ENCODE measurements at places on chromosomes 5 and 9.

DNA sequence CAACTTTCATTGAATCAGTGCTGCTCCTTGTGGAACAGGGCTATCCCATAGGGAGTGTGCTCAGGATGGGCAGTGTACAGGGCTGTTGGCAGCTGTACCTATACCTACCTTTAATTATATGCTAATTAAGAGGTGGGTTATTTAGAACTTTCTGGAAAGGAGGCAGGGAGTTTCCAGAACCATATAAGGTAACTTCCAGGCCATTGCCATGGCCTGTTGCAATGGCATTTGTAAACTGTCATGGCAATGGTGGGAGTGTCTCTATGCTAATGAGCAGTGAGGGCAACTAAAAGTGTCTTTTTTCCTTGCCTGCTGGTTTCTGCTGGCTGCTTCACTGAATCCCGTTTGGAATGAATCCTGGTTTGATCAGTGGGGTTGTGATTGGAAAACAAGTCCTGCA lies 2.3 kb upstream of the ARHGAP26 start:
- no peak for DNase-seq

GRCh38 chr5:96335873-96336272 lies 97.2 kb downstream of the PCSK1 start:
- DNase-seq = no peak

- peak; percentile 31 for DNase-seq
Observed at GRCh38 chr9:133792721-133793470, 54.7 kb upstream of the SARDH start.

GRCh38 chr5:134103397-134103796 lies 11.1 kb upstream of the TCF7 start:
- DNase-seq = peak; percentile 60

DNA sequence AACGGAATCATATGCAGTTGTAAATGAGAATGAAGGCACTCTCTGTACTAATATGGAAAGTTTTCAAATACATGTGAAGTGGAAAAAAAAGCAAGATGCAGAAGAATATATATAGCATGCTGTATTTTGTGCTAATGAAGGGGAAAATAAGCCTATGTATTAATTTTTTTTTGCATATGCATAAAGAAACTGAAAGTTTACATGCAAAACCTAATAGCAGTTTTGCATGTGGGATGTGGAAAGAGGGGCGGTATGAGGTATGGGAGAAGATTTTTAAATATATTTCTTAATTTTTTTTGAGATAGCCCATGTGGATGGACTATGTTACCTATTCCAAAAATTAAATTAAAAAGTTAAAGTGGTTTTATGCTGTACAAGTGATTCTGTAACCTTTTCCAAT lies 83.7 kb upstream of the IL12B start:
- no peak for DNase-seq

GRCh38 chr5:41770799-41771198 lies 99.4 kb downstream of the OXCT1 start:
- no peak for DNase-seq

- no peak for DNase-seq
Observed at GRCh38 chr9:37921546-37922300, 17.8 kb upstream of the SLC25A51 start.

- no peak for DNase-seq
Observed at GRCh38 chr5:59943452-59944113, 50.1 kb upstream of the PDE4D start.

GRCh38 chr9:113927277-113927676 lies 51.2 kb downstream of the ZNF618 start:
- no peak for DNase-seq

- no peak for DNase-seq
Observed at GRCh38 chr5:83471405-83472212, at the start of gene VCAN. VCAN (plus strand) TSS chr5:83471744; CDS start chr5:83483519, 11,775 bp downstream.

GRCh38 chr5:178931846-178932760 lies 8.9 kb upstream of the ZNF454 start:
- DNase-seq = no peak

- DNase-seq = no peak
Observed at GRCh38 chr5:77973253-77973609, 197.1 kb upstream of the TBCA start.

DNA sequence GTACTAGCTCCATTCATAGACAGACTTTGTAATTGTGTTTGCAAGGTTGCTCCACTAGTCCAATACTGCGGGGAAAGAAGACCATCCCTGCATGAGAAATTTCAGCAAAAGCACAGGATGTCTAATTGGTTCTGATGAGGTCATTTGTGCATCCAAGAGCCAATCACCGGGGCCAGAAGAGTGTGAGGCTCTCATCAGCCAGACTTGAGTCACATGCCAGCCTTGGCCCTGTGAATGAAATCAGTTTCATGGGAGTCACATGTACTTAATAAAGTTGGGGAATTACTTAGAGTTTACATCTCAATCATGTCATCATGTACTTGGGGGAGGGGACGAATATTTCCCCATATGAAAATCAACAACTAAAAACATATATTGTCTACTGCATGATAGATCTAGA lies 1236.0 kb downstream of the MAT2B start:
- DNase-seq = no peak

- no peak for DNase-seq
Observed at GRCh38 chr9:129283705-129284606, 105.9 kb upstream of the IER5L start.

GRCh38 chr9:14895806-14896205 lies 14.4 kb downstream of the FREM1 start:
- DNase-seq = no peak

GRCh38 chr9:36093384-36093783 lies 43.1 kb upstream of the GLIPR2 start:
- no peak for DNase-seq

DNA sequence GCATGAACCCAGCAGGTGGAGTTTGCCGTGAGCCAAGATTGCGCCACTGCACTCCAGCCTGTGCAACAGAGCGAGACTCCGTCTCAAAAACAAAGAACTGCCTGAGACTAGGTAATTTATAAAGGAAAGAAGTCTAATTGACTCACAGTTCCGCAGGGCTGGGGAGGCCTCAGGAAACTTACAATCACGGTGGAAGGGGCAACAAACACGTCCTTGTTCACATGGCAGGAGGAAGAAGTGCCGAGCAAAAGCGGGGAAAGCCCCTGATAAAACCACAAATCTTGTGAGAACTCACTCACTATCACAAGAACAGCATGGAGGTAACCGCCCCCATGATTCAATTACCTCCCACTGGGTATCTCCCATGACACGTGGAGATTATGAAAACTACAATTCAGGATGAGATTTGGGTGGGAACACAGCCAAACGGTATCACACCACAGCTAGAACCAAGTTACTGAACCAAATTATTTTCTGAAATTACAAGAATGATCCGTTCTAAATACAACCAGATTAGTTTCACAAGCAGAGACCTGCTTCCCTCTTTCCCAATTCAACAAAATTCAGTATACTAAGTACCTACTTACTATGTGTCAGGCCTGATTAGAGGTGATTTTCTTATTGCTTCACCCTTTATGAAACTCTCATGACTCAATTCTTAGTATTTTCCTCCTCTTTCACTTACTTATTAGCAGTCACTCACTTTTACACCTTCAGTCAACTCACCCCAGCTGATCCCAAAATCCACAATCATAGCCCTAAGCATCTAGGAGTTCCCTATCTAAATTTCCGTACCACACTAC lies 8.4 kb downstream of the UBTD2 start:
- peak; percentile 62 for DNase-seq

GRCh38 chr5:180441564-180442051 lies 52.6 kb upstream of the CNOT6 start:
- no peak for DNase-seq

DNA sequence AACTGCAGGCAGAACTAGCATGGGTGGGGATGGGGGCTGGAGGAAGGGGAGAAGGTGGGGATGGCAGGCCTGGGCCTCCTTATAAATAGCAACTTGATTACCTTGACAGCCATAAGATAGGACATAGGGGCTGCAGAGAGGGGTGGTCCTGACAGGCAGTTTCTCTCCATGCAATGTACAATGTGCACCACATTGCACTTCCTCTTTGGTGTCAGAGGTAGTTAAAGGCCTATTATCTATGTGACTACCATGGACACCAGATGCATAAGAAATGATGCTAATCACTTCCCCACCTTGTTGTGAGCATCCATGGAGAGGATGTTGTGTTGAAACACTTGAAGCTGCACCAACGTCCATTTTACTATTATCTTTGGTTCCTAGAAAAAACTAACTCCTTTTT lies 20.2 kb upstream of the SUB1 start:
- no peak for DNase-seq

DNA sequence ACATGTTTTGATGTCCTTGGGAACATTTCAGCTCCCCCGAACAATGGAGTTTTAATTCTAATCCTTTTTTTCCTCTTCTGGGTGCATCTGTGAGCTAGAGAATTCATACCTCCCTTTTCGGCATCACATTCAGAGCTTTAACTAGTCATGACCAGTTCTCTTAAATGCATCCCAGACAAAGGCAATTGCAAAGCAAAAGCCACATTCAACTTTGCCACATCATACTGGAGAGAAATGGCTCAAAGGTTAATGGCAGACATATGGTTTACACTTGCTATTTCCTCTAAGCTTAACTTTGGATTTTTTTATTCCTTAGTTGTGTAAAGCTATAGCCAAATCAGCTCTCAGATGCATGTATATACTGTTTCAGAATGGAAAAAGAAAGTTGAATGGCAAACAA lies 153.3 kb downstream of the ESM1 start:
- no peak for DNase-seq

- no peak for DNase-seq
Observed at GRCh38 chr9:135607401-135608293, 31.7 kb downstream of the GLT6D1 start.

- no peak for DNase-seq
Observed at GRCh38 chr5:170077526-170077925, 28.2 kb upstream of the FOXI1 start.

GRCh38 chr9:75878488-75878860 lies 12.0 kb upstream of the PCSK5 start:
- no peak for DNase-seq

- no peak for DNase-seq
Observed at GRCh38 chr9:82418334-82418733, 429.8 kb downstream of the SPATA31D1 start.

DNA sequence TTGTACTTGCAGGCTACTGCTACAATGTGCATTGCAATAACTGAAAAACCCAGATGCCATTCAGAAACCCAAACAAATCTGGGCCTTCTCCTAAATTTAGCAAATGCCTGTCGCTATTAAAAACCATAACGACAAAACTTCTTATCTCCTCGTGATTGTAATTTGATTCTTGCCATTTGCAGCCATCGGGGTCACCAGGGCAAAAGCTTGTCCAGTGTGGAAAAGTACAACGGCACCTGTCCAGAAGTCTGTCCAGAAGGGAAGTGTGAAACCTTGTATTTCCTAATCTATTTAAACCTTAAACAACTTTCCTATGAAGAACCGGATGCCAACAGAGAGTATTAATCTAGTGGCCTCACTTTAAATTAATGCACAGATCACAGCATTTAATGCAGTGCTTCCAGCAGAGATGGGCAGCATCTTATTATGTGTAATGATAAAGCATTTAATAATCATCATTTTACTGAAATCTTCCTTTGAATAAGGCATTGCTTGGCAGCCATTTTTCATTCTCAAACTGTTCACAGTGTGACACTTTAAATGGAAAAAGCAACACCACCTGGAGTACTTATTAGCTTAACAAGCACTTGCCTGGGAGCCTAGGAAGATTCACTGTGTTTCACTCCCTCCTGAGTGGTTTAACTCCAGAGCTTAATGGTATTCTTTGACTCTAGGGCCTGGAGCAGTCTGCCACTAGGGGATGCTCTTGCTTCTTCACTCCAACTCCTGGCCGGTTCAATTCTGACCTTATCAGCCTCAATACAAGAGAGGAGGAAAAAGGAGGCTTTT lies 4.9 kb upstream of the C7 start:
- peak; percentile 22 for DNase-seq
